Activated CD4-positive, alpha-beta T cell treated with anti-CD3 and anti-CD28 coated beads, Interleukin-2, amount 10 ng/mL, durations not matched to agents 24 days and 14 days (primary cell): ENCODE measurements at places on chromosomes 12 and 14.

GRCh38 chr14:68753690-68754089, 39.2 kb downstream of the ZFP36L1 start:
- DNase-seq = no peak

DNA sequence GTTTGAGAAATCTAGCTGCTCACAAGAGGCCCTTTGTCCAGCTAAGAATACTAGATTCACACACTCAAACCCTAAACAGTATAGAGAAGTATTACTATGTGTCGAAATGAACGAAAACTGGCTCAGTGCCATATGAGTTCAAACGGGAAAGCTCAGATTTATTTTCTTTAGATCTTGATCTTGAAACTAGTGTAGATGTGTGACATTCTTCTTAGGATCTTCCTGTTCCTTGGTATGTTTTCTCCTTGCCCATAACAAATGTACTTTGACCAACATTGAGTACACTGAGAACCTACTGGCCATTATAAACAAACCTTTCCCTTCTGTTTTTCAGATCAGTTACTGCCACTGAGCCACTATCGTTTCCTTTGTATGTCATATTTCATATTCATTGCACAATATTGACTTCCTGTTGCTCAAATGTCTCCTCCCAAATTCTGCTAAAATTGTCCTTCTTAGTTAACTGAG, 21.3 kb downstream of the MYBPC1 start:
- no peak for DNase-seq

GRCh38 chr14:51960866-51961265, 28.5 kb upstream of the RTRAF start:
- DNase-seq = no peak

- no peak for DNase-seq
Observed at GRCh38 chr12:113655919-113656318, 184.2 kb upstream of the LHX5 start.

GRCh38 chr14:45906257-45906656, 653.3 kb upstream of the MIS18BP1 start:
- no peak for DNase-seq
